ENCODE measurements at places on chromosomes 11 and 22.

DNA sequence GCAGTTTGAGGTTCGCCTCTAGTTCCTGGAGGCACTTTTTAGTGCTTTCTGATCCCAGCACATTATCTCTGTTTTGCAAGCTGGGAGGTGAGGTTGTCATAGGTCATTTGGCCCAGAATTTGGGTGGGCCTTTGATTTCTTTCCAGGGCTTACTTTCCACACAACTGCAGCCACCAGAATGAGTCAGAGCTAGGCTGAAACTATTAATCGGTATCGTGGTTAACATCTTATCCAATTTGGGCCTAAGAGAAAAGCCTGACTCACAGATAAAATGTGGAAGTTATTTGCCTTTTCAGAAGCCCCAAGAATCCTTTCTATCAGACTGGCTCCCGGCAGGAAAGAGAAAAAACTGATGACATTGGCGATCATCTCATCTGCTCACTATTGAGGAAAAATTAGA lies 166.4 kb downstream of the KIRREL3 start:
- no peak for DNase-seq

DNA sequence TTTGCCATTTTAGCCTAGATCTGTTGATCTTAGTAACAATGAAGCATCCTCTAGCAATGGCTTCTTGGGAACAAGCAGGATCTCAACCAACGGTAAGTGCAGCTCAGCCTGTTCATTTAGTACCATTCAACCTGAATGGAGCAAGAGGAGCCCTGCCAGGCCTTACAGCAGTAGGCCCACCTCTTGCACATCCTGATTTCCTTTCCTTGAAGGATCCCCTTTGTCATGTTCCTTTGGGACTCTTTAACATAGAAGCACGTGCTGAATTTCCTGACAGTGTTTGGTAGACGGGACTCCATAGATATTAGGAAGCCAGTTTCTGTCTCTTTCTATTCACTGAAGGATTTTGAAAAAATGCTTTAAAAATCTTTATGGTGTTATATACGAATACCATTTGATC lies 1.5 kb downstream of the PIWIL4 start:
- DNase-seq, result no peak

DNA sequence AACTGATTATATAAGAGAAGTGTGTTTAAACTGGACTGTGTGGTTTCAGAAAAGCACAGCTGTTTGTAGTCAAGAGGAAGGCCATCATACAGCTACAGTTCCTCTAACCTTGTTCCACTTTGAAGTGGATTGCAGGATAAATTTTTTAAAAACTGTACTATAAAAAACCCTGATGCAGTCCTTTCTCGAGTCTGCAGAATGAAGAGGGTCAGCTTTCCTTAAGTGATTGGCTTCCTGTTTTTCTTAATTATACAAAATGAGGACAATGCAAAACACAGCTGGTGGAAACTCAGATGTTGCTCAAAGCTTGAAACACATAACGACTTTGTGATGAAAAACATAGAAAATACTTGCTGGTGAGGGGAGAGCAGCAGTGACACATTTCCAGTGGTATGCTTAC lies 1060.5 kb downstream of the DLG2 start:
- no peak for DNase-seq

DNA sequence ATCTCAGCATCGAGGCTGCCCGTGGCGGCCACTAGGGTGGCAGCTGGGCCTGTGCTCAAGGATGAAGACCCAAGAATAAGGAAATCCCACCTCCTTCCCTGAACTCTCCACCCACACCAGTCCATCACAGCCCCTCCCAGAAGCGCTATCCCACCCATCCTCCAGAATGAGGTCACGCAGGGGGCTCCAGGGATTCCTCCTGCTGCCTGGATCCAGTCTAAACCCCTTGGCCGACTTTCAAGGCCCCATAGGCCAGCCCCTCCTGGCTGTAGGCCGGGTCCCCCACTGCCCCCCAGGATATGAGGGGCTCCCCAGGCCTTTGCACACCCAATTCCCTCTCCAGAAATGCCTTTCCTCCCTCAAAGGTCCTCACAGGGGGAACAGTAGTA lies 19.0 kb upstream of the SCGB1A1 start:
- DNase-seq, result no peak

DNA sequence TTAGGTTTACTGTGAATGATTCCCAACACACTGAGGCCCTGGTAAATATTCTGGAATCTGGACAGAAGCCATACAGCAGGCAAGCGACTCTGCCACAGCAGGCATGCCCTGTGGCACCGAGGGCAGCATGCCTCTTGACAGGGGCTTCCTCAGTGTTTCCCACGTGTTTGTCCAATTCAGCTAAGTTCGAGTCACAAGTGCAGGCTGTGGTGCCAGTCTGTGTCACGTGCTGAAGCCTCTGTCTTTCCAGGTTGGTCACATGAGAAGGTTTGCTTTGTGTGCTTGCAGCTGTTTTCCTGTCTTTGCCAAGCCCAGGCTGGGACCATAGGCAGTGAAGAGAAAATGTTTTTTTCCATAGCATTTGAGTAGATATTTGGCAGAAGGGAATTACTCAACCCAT lies 2.4 kb upstream of the PPFIBP2 start:
- peak; percentile 14 for DNase-seq

DNA sequence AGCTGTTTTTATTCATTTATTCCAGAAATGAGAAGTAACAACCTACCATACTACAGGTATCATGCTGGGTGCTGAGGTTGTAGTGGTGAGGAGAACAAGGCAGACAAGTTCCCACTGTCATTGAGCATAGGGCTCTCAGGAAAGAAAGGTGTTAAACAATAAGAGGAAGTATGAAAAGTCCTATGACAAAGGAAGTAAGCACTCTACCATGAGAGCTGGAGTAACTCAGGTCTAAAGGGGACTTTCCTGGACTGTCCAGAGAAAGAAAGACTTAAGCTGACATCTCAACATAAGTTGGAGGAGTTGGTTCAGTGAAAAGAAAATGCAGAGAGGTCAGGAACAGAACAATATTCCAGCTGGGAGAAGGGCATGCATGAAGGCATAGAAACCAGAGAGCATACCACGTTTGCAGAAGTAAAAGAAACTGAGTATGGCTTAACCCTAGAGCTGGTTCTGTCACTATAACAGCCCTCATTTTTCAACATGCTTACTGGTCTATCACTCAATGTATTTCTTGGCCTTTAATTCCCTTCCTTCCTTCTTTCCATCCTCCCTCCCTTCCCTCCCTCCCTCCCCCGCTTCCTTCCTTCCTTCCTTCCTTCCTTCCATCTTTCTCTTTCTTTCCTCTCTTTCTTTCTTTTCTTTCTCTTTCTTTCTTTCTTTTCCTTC lies 137.8 kb upstream of the BDNF start:
- DNase-seq, result no peak

- DNase-seq, result no peak
Observed at GRCh38 chr22:24977370-24978221, 25.1 kb downstream of the KIAA1671 start.

- no peak for DNase-seq
Observed at GRCh38 chr11:72584293-72584938, 89.8 kb downstream of the PDE2A start.

DNA sequence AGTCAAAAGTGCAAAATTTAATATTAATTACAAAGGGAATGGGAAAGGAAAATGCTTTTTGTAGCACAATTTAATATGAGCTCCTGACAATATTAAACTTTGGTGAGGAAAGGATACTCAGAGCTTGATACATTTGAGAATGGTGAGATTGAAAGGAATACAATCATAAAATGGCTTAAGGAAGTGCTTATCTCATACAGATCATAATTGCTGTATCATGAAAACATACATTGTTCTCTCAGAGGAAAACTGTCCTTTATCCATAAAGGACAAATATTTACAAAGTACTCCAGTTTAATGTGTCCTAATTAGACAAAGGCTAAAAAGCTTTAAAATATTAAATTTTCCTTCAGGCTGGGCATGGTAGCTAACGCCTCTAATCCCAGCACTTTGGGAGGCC lies 260.4 kb downstream of the TMEM135 start:
- no peak for DNase-seq

DNA sequence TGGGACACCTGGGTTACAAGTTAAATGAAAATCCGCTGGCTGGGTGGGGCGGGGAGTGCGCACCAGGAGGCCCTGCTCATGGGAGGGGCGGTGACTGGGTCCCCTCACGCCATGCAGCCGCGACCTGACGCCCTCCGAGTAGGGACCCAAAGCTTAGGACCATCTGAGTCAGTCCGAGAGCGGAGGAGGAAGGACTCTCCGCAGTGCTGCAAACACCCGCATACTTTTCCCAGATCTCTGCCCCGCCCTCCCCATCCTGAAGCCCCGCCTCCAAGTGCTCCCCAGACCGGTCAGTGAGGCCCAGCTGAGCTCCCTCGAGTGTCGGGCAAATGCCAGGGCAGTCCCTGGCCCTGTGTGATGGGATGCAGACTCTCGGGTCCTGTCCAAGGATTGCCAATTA lies 6.6 kb upstream of the FLI1 start:
- DNase-seq, result no peak

DNA sequence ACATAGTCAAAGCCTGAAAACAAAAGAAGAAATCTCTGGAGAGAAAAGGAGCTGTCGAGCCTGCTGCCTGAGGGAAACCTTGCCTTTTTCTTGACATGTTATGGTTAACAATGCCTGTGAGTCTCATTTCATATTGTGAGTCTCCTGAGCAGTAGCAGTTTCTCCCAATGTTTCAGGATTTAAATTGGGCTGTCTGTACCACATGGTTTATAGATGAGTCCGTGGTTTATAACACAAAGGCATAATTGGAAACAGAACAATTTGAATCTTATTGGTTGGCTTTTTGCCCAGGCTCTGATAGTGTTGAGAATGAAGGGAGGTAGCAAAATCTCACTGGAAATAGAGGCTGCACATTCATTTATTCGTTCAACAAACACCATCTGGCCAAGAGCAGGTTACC lies 540.9 kb downstream of the RAB38 start:
- DNase-seq, result no peak

DNA sequence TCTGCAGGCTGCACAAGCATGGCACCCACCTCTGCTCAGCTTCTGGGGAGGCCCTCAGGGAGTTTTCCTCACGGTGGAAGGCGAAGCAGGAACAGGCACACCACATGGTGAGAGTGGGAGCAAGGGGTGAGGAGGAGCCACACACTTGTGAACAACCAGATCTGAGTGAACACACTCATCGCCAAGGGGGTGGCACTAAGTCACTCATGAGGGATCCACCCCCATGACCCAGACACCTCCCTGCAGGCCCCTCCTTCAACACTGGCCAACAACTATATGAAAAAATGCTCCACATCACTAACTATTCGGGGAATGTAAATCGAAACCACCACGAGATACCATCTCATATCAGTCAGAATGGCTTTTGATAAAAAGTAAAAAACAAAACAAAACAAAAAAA lies 722 bp upstream of the KRTAP5-2 start:
- DNase-seq, result no peak

DNA sequence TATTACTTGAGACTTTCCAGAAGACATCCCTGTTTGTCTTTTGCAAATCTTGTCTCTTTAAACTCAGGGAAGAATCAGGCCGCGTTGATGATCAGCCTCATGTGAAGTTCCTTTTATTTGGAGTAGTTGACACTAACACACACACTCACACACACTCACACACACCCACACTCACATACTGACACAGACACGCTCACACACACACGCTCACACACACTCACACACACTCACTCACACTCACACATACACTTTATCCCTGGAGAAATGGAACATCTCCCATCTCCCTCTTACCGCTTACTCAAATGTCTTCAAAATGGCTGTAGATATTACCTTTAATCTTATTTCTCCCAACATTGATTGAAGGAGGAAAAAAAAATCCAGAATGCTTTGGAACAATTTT lies 129.0 kb downstream of the PKNOX2 start:
- no peak for DNase-seq

GRCh38 chr11:128419012-128419767 lies 168.2 kb downstream of the ETS1 start:
- no peak for DNase-seq

DNA sequence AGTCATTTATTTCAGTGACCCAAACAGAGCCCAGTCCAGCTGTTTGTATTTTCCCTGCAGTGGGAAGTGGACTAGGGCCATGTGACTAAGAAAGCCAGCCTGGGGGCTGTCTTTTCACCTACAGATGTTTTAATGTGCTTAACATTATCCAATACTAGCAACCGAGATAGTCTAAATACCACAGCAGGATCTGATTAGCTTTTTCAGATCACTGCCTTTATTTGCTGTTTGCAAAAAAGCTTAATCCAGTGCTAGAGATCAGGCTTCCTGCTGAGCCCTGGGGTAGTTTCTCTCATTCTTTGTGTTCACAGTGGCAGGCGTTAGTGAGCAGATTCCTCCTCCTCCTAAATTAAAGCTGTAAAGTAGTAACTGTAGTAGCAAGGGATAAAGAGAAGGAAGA lies 35.0 kb downstream of the ZC3H12C start:
- no peak for DNase-seq

DNA sequence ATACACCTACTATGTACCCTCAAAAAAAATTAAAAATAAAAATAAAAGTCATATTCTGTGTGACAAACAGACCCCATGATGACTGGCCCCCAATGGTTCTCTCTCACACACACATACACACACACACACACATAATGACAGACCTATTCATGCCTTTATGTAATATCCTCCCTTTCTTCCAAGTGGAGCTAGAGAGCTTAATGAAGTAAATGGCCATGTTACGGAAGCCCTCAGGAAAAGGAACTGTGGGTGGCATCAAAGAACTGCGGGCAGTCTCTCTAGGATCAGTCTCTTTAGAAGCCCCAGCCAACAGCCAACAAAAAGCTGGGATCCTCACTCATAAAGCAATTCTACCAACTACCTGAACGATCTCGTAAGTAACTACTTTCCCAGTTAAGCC lies 125.5 kb downstream of the SIK3 start:
- DNase-seq, result no peak

DNA sequence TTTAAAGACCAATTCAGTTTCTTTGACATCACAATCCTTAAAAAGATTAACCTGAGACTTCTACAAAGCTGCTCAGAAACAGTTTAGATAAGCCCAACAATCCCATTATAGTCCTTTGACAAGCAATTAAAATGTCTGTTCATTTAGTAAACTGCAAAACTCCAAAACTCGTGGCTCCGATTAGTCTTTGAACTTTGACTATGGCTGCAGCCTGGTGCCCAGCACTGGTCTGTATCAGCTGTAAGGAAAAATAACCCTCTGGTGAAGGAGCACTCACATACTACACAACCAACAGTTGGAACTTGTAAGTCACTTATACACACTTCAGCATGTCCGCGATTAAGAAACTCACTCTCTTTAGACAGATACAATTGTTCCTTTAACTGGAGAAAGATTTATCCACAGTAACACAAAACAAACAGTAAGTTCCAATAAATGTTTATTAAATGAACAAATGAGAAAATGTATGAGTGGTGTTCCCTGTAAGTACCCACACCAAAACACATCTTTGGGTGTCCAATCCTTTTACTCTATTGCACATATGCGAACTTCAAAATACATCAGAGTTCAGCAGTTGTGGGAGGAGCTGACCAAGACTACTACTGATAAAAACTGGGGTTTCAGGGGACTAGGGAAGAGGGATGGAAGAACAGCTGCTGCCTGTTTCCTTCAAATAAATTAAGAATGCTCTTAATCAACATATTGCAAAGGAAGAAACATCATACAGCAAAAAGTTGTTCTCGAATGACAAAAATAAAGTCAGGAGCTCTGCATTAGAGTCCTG lies 36.4 kb downstream of the PITPNB start:
- DNase-seq, result no peak
